ENCODE measurements at places on chromosomes 12 and 14.

- no peak for DNase-seq
Measured at GRCh38 chr12:125262851-125263250, 197.6 kb downstream of the AACS start.

GRCh38 chr12:44628180-44628579 is 247.9 kb downstream of the NELL2 start:
- no peak for DNase-seq

GRCh38 chr14:80664576-80664975 is 277.0 kb downstream of the CEP128 start:
- no peak for DNase-seq

- DNase-seq, result no peak
Measured at GRCh38 chr12:128977441-128977840, 124.2 kb downstream of the GLT1D1 start.

DNA sequence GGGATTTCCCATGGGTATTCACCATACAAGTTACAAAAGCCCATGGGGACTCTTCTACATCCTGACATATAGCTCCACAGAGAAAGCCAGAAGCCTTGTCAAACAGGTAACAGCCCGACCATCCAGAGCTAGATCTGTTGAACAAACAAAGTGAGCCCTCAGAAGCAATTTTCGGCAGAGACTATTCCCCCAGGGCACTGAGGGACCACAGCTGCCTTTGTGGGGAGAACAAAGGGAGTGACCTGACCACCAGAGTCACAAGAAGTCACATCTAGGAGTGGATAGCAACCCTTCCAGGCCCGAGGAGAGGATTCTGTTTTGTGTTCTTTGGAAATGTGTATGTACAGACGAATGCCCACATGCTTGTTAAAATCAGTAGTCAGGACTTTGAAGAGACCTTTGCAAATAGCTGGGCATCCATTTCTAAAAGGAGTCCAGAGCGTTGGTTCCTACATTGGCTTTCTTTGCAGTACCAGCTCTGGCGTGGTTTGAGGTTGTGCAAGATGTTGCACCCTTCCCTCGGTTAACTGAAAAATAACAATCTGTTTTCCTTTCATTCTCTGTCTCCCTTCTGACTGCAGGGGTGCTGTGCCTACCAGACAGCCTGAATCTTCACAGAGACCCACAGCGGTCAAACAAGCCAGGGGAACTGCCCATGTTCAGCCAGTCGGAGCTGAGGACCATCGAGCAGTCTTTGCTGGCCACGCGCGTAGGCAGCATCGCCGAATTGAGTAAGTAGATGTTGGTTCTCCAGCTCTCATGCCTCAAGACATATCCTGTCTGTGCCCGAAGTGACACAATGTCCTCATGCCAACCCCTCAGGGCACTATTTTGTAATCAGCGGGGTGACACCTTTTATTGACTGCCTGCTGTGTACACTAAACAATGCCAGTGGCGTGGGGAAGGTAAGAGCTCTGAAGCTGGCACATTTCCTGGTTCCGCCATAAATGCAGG is 165.4 kb upstream of the PWP1 start:
- no peak for DNase-seq

- DNase-seq, result no peak
Measured at GRCh38 chr12:56720731-56721151, 4.4 kb downstream of the NACA start.

GRCh38 chr12:53226815-53227214 is 5.2 kb downstream of the RARG start:
- DNase-seq, result no peak

- peak; percentile 34 for DNase-seq
Measured at GRCh38 chr14:95784137-95784536, 70.2 kb upstream of the TCL1A start.

DNA sequence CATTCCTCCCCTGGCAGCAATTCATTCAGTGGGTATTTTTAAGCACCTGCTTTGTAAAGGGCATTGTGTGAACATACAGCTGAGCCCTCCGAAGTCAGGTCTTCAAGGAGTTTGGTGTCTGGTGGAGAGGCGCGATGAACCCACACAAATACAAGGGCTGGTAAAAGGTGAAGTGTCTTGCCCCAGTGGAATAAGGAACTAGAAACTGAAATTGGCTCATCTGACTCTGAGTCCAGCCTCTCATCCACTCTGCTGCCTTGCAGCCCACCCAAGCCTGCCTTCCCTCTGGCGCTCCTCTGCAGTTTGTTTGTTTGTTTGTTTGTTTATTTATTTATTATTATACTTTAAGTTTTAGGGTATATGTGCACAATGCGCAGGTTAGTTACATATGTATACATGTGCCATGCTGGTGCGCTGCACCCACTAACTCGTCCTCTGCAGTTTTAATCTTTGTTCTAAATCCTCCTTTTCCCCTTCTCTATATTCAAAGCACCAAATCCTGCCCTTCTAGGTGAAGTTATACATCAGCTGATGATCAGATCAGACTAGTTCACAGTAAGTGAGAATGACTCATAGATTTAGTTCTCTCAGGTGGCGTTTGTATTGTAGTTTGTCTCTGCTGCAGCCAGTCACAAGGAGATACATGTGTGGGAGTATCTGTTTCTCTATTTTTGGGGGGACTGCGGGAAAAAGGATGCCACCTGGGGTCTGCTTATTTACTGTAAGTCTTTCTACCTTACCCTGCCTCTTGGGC is 394.5 kb downstream of the APAF1 start:
- DNase-seq, result no peak

DNA sequence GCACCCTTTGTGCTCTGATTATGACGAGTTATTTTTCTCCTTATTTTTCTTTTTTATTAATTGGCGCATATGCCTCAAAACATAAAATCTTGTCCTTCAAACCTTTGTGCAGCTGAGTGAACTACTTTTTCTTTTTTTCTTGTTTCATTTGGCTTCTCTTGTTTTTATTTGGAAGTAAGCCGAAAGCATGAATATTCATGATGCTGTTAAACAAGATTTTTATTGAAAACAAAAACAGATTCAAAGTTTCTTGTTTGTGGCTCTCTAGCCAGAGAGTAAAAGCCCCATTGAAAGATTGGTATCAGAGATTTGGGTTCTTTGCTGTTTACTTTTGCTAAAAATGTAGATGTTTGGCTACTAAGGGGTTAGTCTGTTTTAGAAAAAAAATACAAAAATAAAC is 183.8 kb downstream of the TMEM132C start:
- no peak for DNase-seq

DNA sequence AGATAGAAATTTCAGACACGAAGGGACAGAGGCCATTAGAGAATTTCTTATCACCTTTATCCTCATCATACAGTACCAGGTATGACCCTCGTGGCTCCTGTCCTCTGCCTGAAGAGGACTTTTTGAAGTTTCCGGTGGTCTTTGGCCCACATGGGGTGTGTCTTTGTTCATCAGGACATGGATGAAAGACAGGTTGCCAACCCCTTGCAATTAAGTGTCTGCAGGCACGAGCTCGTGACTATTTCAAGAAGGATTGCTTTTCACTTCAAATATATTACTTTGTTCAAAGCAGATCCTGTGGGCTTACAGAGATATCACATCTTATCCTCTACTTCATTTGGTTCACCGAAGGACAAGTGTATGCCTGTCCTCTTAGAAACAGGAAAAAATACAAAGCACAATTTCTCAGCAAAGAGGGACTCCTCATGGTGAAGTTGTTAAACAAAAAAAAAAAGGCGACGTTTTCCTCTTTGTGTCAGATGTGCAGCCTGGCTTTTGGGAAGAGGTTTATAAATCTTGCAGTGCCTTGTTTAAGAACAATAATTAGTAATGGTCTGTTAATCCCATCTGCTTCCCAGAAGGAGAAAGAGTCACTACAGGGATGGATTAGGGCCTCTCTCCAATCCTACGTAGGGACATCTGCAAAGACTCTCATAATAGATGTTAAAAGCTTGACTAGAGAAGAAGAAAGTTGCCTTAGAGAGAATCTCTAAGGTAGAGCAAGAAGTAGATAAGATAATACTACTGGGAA is 13.5 kb upstream of the FAM234B start:
- no peak for DNase-seq

DNA sequence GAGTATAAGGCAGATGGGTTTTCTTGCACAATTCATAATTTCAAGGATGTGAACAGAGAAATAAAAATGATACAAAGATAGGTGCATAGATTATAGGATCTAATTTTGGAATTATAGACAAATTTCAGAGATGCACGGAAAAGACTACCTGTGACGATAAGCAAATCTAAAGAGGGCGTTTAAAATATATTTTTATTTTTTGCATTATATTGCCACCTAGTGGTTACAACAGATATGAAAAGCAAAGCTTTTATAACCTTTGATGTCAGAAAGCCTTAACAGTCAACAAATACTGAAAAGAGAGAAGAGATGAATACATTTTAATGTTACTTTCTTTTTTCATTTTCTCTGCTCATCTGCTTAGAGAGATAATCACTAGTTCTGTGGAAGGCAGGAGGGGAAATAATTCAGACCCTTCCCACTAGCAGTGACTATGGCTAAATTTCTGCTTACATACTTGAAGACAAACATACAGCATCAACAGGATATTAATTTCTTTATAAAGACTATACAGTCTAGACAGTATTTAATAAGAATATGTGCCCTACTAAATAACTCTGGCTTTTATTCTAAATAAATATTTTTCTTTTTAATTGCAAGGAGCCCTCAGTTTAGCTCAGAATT is 46.3 kb downstream of the NTS start:
- peak; percentile 67 for DNase-seq

DNA sequence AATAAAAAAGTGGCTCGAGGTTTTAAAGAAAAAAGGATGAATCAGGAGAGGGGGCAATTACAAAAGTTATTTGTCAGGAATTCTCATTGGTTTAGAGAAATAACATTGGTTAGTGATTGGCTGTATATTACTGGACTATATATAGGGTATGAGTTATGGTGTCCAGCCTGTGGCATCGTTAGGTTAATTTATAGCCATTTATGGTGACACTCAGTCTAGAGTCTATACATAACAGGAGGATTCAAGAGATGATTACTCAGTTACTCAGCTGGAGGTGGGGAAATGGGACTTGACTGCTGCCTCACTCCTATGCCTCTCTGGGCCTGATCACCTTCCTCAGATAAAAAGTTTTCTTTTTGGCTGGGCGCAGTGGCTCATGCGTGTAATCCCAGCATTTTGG is 25.6 kb upstream of the NFYB start:
- DNase-seq, result no peak

- DNase-seq, result peak; percentile 24
Measured at GRCh38 chr14:23147676-23148075, 28.6 kb upstream of the CEBPE start.

- peak; percentile 32 for DNase-seq
Measured at GRCh38 chr12:69254046-69254445, 14.7 kb downstream of the CPSF6 start.

GRCh38 chr12:59678759-59679411 is 83.1 kb downstream of the SLC16A7 start:
- no peak for DNase-seq

DNA sequence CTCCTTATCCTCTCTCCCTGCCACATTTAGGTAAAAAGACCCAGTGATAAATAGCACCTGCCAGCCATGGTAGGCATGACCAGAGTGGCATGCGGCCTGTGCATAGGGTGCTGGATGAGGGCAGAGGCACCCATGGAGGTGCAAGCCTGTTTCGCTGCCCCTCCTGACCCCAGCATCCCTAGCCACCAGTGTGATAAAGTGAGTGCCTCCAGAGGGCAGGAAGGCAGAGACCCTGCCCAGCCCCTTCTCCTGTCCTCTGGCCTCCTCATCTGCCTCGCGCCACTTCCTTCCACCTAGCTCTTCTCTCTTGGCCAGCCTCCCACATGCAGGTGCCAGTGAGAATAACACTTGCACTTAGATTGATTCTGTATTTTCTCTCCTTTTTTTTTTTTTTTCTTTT is 108.3 kb upstream of the FUT8 start:
- no peak for DNase-seq

- DNase-seq, result no peak
Measured at GRCh38 chr14:28755884-28756268, 10.7 kb upstream of the FOXG1 start.

GRCh38 chr14:32331206-32331605 is 2.1 kb downstream of the AKAP6 start:
- DNase-seq, result no peak

DNA sequence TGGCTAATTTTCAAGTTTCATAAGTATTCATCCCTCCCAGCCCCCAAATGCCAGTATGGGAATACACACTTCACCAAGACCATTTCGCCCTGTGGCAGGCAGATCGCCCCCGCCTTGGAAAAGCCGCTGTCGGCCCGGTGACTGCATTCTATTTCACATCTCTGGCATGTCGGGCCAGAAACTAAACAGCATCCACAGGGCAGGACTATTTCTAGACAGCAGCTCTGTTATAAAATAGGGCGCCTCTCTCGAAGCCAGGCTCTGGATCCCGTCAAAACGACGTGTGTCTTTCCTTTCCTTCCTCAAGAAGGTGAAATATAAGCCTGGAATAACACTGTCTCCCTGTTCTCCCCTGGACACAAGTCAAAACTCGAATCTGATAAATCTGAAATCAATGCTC is 56.8 kb downstream of the GSC start:
- DNase-seq, result no peak

DNA sequence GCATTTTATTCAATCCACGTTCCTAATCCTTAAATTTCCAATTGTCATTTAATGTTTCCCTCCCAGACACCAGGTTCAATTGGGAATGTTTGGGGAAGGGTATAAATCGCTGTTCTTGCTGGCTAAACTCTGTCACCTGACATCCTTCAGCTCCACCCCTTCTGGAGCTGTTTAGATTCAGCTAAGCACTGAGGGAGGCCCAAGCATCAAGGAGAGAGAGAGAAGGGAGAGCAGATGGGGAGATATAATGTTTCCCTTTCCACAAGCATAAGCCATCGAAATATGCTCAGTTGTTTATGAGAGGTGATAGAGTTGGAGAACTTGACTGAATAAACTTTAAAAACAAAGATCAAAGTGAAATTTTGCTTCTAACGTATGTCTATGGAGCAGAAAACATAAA is 1.8 kb downstream of the ABCC9 start:
- DNase-seq, result no peak

DNA sequence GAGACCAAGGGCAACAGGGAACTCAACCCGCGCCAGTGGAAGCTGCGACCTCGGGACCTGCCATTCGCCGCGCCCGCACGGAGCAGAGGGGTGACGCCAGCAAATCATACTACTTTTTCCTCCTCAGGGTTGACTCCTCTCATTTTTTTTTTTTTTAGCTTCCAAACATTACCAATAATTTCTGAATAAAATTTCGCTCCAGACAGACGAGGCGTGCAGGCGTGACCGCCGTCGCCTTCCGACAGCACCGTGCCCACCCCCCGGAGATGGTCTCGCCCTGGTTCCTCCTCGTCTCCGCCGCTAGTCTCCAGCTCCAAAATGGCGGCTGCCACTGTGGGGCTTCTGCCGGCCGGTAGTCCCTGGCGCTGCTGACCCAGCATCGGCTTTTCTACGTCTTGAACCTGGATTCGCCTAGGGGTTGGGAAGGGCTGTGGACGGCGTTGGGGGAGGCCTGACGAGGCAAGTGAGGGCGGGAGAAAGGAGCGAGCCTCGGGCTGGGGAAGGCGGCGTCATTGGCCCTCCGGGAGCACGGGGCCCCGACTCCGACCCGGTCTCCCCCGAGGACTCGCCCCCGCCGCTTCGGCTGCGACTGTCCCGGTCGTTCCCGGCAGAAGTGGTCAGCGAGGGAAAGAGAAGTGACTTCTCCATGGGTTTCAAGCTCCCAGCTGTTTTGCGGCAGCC is at the start of the genes CPSF2 and NDUFB1:
Gene CPSF2, plus strand, starts transcription at position 300 of the 681 bp plus-strand sequence. CDS start 9,016 bp downstream, outside the sequence.
Gene NDUFB1, minus strand, starts transcription at position 37 of the 681 bp plus-strand sequence. CDS start 4,069 bp downstream, outside the sequence.
- peak; percentile 86 for DNase-seq

Measured in LoVo (cell line).